ENCODE measurements at places on chromosomes 7 and 10.

GRCh38 chr10:119283818-119284217 is 76.4 kb downstream of the GRK5 start:
- DNase-seq = no peak

GRCh38 chr10:98186681-98187080 is 52.2 kb downstream of the R3HCC1L start:
- no peak for DNase-seq

GRCh38 chr7:40922316-40922670 is 780.6 kb downstream of the INHBA start:
- DNase-seq = peak; percentile 96

DNA sequence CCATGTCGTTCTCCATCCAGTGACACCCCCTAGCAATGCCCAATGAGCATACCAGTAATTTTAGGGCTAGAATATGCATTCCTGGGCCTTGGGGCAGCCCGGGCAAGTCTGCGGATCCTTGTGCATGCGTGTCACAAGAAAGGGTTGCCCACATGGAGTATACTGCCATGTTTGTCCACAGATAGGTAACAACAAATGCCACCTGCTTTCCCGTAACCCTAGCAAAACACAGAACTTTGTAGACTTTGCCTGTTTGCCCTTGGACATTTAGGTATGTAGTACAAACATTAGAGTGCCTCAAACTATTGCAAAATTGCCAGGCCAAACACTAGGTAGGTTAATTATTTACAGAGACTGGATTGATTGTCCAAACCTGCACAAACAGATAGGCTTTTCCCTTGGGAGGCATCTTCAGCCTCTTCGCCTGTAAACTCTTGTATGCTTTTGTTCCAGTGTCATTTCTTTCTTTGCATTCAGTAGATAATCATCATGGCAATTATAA is 117.0 kb downstream of the ADCY1 start:
- no peak for DNase-seq

DNA sequence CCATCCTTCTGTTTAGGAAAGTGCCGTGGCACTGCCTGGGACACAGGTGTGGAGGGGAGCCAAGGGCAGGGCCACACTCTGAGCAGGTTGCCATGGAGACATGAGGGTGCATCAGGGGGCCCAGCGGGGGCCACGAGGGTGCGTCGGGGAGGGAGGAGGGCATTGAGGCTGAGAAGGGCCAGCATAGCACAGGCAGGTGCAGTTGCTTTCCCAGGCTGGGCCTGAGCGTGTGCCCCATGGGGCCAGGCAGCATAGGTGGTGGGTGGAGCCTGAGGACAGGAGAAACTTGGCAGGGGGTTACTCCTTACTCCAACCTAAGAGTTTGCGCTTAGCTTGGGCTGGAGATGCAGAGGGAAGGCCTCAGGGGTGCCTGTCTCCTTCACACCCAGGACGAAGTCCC is 15.2 kb downstream of the YKT6 start:
- no peak for DNase-seq

- no peak for DNase-seq
Measured at GRCh38 chr7:2937701-2938513, 93.8 kb upstream of the GNA12 start.

- no peak for DNase-seq
Measured at GRCh38 chr10:11437391-11438142, 173.9 kb downstream of the USP6NL start.

- peak; percentile 10 for DNase-seq
Measured at GRCh38 chr10:788796-789748, 99.6 kb upstream of the DIP2C start.

Data from epithelial cell of prostate (primary cell).